Dermis microvascular lymphatic vessel endothelial cell (primary cell): ENCODE measurements at places on chromosomes 5 and 9.

GRCh38 chr5:122545986-122546385 lies 228.9 kb upstream of the SNX2 start:
- no peak for DNase-seq

DNA sequence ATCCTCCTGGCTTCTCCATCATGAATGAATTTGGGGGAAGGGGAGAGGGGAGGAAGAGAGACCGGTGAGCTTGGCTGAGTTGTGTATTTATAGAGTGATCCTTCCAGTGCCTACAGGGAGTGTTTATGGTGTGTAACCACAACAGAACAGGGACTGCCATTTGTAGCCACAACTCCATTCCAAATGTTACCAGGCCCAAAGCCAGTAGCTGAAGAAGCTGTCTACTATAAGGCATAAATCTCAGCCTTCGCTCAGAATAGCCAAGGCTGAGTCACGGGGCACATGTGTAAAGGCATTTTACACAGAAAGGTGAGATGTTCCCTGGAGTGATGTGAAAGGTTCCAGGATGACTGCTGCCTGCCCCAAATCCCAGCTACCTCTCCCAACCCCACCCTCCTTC lies 2.5 kb downstream of the TMEM252 start:
- DNase-seq, result no peak

DNA sequence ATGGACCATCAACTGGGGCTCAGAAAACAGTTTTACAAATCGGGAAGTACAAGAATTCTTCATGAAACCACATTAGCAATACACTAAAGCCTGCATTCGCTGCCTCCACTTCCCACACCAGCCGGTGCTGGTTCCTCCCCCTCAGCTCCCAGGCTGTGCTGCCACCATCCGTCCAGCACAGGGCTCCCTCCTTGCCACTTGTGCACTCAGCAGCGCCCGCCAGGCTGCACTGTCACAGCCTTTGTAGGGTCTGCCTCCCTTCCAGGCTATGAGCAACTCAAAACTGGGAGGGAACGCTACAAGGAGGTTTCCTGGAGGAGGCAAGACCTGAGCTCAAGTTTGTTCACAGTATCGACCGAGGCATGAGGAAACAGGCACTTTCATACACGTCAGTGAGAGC lies 7.7 kb downstream of the MAPK9 start:
- no peak for DNase-seq

DNA sequence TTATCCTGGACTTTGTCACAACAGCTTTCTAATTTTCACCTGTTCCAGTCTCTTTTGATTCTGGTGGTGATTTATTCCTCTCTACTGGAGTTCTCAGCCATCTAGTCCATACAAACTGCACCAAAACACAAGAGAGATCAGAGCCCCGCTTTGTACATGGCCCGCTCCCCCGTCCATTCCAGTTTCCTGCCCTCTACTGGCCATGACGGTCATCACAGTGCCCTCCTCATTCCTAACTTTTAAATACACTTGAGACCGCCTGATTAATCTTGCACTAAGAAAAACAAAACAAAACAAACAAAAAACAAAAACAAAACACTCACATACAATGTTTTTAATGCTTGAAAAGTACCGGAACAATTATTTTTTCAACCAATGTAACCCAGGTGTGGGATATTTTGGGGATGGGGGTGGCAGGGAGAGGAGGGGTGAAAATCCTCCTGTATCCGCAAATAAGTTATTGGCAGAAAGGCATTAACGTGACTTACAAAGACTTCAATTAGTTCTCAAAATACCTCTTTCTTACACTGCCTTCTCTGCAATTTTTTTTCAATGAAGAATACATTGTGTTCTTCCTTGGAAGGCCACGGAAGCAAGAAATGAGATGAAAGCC lies 84.8 kb upstream of the PAM start:
- DNase-seq, result no peak

GRCh38 chr9:127418037-127418471 lies 6.1 kb upstream of the ZNF79 start:
- DNase-seq, result no peak

DNA sequence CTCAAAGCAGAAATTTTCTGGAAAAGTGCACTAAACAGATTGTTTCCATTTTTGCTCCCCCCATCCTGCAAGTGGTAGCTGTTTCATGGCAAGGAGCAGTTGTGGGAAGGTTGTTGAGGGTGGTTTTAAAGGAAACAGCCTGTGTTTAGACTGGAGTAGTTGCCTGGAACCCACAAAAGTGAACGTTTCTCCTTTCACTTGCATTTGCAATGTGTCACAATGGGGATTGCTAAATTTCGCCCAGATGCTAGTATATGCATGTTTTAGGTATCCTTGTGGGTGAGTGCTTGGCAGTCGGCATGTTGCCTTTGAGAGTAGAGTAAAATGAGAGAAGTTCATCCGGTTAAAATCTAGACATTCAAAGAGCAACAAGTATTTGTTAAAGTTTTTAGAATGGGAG lies 1099.9 kb upstream of the DMAC1 start:
- no peak for DNase-seq

- DNase-seq, result no peak
Observed at GRCh38 chr9:93263334-93264229, 79.6 kb downstream of the WNK2 start.

- DNase-seq, result no peak
Observed at GRCh38 chr5:9892696-9893095, 262.5 kb upstream of the TAS2R1 start.

DNA sequence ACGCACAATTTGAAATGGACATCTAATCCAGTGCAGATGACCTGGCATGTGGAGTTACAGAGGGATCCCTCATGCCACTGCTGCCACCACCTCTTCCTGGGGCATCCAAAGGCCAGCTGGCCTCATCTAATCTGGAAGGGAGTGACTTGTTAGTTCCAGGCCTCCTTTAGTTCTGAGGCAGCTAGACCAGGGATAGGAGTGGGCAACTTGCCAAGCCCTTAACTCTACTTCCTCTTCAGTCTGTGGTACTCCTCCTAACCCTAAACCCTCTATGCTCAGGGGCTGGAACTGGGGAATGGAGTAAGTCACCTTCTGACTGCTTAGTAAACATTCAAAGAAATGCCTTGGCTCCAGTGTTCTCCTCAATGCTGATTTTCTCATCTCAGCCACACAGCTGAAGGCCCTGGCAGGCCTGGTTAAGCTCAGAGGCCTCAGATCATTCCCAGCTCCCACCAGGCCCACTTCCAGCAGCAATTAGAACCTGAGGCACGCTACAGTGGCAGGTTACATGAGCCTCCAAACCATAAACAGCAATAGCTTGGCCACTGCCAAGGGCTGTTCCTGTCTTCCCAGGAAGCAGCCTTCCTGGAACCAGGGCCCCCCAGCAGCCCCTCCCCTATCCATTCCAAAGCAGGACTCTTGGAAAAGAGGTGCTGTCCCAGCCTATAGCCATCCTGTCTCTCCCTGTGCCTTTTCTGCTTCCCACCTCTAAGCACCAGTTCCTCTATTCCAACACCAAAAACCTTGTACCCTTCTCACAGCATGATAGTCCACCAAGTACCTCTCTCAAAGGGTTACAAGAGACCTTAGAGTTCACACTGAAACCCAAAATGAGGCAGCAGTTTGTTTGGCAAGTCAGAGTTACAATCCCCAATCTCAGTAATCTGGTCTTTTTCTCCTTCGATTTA lies 2.0 kb downstream of the EIF4EBP3 start:
- no peak for DNase-seq

- no peak for DNase-seq
Observed at GRCh38 chr5:31574772-31575171, 42.7 kb downstream of the C5orf22 start.

GRCh38 chr9:130670644-130671043 lies 6.2 kb downstream of the PRDM12 start:
- DNase-seq, result no peak

- DNase-seq, result no peak
Observed at GRCh38 chr5:158320178-158320674, 461.3 kb upstream of the CLINT1 start.

GRCh38 chr9:4904322-4905134 lies 80.5 kb upstream of the JAK2 start:
- peak; percentile 7 for DNase-seq
